Neuronal stem cell (in vitro differentiated cells): ENCODE measurements at places on chromosomes 6 and 20.

DNA sequence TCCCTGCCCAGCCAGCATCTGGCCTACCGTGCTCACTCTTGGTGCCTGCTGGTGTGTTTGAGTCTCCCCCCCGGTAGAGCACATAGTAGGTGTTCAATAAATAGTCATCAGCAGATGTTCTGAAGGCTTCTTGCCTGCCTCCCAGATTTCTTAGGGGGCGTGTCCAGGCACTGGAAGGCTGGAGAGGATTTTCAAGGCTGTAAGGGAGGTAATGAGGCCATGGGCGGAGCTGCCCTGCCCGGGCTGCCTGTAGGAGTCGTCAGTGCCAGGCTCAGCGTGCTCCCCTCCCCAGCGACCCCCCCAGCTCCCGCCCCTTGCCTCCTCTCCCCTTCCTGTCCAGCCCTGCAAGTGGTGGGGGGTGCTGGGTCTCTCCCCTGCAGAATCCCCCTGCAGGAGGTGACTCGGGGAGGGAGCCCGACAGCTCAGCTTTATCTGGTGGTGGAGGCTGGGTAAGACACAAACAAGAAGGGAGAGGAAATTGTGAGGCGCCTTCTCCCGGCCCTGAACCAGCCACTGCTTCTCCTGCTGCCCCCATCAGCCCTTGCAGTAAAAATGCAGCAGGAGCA lies 55.9 kb downstream of the BCAS4 start:
- no peak overlapping the region for H3K4me3 ChIP-seq
- no peaks in the 10 kb centered on the region for H3K36me3 ChIP-seq

DNA sequence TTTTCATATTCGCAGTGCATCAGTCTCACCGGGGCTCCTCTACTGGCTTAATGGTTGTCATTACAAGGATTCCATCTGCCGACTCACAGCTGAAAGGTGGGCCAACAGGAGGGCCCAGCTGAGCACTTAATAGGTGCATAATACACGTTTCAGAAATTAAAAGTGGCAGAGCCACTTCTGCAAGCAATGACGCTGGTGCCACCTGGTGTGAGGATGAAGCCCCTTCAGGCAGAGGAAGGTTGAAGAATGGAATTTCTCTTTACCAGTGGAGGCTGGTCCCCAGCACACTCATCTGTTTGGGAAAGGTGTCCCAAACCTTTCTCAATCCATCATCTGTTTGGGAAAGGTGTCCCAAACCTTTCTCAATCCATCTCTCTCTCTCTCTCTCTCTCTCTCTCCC lies 8.2 kb upstream of the STMND1 start:
- H3K4me1 ChIP-seq = peaks cover 2% of the 10 kb centered on the region
- no peak overlapping the region for H3K4me3 ChIP-seq
- H3K27ac ChIP-seq = no peak overlapping the region
- H3K27me3 ChIP-seq = peaks cover 3% of the 10 kb centered on the region
- no peaks in the 10 kb centered on the region for H3K36me3 ChIP-seq

DNA sequence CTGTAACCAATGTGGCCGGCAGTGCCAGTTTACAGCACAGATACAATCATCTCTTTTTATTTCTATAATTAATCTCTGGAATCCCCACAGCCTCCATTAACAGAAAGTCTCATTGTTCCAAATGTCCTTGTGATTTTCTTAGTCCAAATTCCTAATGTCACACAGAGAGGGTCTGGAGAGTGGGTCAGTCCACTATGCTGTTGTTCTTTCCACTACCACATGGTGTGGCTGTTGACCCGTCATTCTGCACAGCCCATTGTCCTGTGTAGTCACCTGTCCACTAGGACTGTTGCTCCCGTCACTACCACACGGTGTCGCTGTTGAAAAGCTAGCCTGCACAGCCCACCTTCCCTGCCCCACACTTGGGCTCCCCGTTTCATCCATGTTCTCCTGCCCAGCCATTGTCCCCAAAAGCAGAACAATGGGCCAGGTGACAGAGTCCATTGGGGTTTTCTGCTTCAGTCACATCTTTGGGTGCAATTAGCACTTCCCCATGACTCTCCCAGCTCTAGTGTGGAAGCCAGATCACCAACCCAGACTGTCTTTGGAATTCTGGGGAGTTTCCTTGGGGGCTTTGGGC lies 8.6 kb upstream of the LBP start:
- H3K4me1 ChIP-seq = peaks cover 8% of the 10 kb centered on the region
- no peaks in the 10 kb centered on the region for H3K27me3 ChIP-seq
- peak; percentile 63 for DNase-seq
- H3K27ac ChIP-seq = no peak overlapping the region

DNA sequence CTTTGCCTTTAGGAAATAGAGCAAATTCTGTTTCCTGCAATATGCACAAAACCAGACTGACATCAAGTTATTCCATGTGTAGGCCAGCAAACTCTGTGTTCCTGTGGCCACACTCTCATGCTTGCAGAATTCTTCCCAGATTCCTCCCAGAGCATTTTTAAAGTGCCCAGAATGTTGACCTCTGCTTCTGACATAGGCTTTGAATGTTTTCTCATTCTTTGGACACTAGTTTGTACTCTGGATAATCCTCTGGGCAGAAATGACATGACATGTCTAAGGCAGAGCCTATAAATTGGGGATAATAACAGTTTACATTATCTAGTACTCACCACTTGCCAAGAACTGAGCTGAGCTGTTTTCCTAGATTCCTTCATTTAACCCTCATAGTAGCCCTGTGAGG lies 9.2 kb upstream of the EFHC1 start:
- DNase-seq = no peak
- no peaks in the 10 kb centered on the region for H3K36me3 ChIP-seq
- H3K4me1 ChIP-seq = no peaks in the 10 kb centered on the region

GRCh38 chr6:40287296-40287850 lies 299.8 kb downstream of the LRFN2 start:
- peaks cover 10% of the 10 kb centered on the region for H3K27me3 ChIP-seq
- DNase-seq = no peak
- H3K4me1 ChIP-seq = no peaks in the 10 kb centered on the region
- no peak overlapping the region for H3K27ac ChIP-seq
- H3K36me3 ChIP-seq = no peaks in the 10 kb centered on the region

GRCh38 chr6:89044328-89045010 lies 36.1 kb upstream of the PNRC1 start:
- no peaks in the 10 kb centered on the region for H3K36me3 ChIP-seq
- no peak overlapping the region for H3K4me3 ChIP-seq
- no peak for DNase-seq
- no peaks in the 10 kb centered on the region for H3K27me3 ChIP-seq

DNA sequence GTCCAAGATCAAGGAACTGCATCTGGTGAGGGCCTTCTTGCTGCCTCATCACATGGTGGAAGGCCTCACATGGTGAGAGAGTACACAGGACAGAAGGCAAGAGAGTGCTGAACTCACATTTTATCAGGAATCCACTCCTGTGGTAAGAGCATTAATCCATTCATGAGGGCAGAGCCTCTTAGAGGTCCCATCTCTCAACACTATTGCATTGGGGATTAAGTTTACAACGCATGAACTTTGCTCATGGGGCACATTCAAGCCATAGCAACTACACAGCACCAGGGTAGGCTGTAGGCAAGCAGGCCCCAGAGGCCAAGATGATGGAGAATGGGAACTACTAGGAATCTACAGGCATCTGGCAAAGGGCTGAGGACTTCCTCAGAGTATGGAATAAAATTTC lies 10.0 kb upstream of the TGIF2 start:
- DNase-seq = no peak
- H3K4me1 ChIP-seq = peaks cover 5% of the 10 kb centered on the region
- no peaks in the 10 kb centered on the region for H3K36me3 ChIP-seq
- H3K27me3 ChIP-seq = no peaks in the 10 kb centered on the region

GRCh38 chr6:143159001-143159400 lies 98.3 kb downstream of the AIG1 start:
- no peaks in the 10 kb centered on the region for H3K36me3 ChIP-seq
- H3K27ac ChIP-seq = no peak overlapping the region
- no peak overlapping the region for H3K4me3 ChIP-seq
- DNase-seq = no peak
- H3K4me1 ChIP-seq = no peaks in the 10 kb centered on the region

DNA sequence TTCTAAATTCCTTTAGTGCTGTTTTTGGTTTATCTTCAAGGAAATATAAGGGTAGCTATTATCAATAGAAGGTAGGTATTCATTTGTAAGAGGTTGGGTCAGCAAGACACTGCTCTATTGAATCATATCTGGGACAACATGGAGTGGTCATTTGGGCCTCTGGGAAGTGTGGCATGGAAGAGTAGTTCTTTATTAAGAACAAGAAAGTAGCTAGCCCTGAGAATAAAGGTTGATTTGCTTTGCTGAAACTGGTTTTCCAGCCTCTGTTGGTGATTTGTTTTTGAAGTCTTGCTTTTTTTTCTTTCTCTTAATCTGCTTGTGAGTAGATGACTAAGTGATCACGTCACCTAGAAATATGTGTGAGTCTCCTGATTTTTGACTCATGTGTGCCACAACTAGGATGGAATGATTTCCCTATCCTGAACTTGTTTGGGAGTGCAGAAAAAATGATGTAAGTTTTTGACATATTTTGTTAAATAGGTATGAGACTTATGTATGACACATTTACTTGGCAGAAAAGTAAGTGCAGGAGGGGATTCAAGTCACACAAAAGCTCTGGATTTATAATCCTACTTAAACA lies 381.8 kb downstream of the CENPW start:
- H3K27ac ChIP-seq = no peak overlapping the region
- H3K36me3 ChIP-seq = no peaks in the 10 kb centered on the region
- no peak overlapping the region for H3K4me3 ChIP-seq

GRCh38 chr6:159116343-159116742 lies 52.9 kb upstream of the FNDC1 start:
- no peak overlapping the region for H3K27ac ChIP-seq
- no peak overlapping the region for H3K4me3 ChIP-seq
- no peak for DNase-seq
- no peaks in the 10 kb centered on the region for H3K27me3 ChIP-seq
- no peaks in the 10 kb centered on the region for H3K36me3 ChIP-seq
- no peaks in the 10 kb centered on the region for H3K4me1 ChIP-seq

DNA sequence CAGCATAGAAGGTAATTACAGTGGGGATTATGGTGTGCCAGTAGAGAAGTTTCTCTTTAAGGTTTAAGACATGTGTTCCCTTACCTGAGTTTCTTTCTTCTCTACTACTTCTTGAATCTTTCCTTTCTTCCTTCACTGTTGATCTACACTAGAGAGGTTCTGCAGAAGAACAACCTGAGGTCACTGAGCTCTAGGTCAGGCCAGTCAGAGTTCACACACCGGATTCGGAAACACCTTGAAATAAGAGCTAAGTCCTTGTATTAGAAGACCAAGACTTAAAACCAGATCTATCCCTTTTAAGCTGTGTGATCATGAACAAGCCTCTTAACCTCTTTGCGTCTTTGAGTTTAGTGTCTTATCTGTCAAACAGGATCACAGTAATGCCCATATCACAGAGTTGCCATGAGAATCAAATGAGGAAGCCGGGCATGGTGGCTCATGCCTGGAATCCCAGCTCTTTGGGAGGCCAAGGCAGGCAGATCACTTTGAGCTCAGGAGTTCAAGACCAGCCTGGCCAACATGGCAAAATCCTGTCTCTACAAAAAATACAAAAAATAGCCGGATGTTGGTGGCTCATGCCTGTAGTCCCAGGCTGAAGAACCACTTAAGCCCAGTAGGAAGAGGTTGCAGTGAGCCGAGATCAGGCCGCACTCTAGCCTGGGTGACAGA lies 22.0 kb upstream of the TGM3 start:
- H3K4me3 ChIP-seq = no peak overlapping the region
- H3K27me3 ChIP-seq = no peaks in the 10 kb centered on the region
- peaks cover 2% of the 10 kb centered on the region for H3K4me1 ChIP-seq
- no peak for DNase-seq
- H3K36me3 ChIP-seq = no peaks in the 10 kb centered on the region
- H3K27ac ChIP-seq = no peak overlapping the region

DNA sequence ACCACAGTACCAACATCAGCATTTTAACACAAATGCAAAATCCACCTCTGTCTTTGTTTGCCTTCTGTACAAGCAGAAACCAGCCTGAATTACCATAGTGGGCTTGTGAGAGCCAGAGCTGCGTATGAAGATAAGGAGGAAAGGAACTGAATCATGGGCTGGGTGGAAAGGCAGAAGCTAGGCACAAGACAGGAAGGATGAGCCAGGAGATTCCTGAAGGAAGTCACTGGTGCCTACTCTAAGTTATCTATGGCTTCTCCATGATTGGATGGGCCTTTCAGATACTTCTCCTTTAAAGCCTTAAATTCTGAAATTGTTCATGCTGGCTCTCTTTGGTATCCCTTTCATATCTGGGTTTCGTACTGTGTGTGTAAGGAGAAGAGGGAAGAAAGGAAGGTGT lies 140.6 kb downstream of the LCA5 start:
- no peaks in the 10 kb centered on the region for H3K27me3 ChIP-seq
- H3K4me3 ChIP-seq = no peak overlapping the region
- no peaks in the 10 kb centered on the region for H3K36me3 ChIP-seq
- H3K27ac ChIP-seq = no peak overlapping the region

DNA sequence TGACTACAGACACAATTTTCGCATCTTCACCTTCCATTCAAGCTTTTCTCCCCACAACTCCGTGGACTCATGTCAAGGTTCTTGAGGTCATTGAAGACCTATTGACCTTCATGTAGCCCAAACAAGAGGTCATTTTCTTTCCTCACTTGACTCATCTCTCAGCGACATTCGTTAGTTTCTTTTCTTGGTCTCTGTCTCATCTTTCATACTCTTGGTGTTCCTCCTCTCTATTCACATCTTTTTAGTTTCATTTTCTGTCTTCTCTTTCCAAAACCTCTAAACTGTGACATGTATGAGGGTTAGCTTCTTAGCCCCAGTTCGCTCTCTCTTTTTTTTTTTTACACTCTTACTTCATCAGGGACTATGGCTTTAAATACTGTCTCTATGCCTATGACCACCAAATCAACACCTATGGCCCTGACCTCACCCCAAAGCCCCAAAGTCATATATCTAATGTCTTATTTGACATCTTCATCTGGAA lies 128.6 kb upstream of the BACH2 start:
- H3K27me3 ChIP-seq = no peaks in the 10 kb centered on the region
- no peak for DNase-seq
- no peaks in the 10 kb centered on the region for H3K36me3 ChIP-seq
- H3K4me1 ChIP-seq = no peaks in the 10 kb centered on the region

- DNase-seq = no peak
- H3K27ac ChIP-seq = no peak overlapping the region
- H3K27me3 ChIP-seq = no peaks in the 10 kb centered on the region
- H3K4me3 ChIP-seq = no peak overlapping the region
Measured at GRCh38 chr6:142395768-142396231, 94.0 kb downstream of the ADGRG6 start.

DNA sequence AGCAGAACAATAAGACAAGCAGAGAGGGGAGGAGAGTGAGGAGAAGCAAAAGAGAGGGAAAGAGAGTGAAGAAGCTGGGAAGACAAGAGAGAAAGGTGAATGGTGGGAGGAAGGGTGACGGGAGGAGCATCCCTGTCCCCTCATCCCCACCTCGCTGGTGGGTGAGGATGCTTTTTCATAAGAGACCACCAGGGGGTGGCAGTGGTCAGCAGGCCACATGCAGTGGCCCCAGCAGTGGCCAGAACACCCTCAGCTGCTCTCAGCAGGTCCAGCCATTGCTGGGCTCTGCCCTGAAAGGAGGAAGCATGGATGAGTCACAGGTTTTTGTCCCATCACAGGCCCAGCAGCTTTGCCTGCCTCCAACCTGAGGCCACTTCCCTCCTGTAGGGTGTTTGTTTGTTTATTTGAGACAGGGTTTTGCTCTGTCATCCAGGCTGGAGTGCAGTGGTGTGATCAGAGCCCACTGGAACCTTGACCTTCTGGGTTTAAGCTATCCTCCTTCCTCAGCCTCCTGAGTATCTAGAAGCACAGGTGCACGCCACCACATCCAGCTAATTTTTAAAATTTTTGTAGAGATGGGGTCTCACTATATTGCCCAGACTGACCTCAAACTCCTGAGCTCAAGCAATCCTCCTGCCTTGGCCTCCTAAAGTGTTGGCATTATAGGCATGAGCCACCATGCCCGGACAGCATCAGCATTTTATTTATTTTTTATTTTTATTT lies 24.0 kb downstream of the FGD2 start:
- peak; percentile 48 for DNase-seq
- no peaks in the 10 kb centered on the region for H3K27me3 ChIP-seq
- H3K27ac ChIP-seq = no peak overlapping the region
- no peaks in the 10 kb centered on the region for H3K36me3 ChIP-seq
- no peaks in the 10 kb centered on the region for H3K4me1 ChIP-seq
- H3K4me3 ChIP-seq = no peak overlapping the region
